Esophagus muscularis mucosa (tissue), 4 donors: ENCODE measurements at places on chromosomes 13 and 19. TPM values are rescaled to one million over a fixed set of nuclear protein-coding genes. Genes with fewer than 3 reads are reported as not detected.

GRCh38 chr13:68323124-68323523 lies 1093.0 kb upstream of the PCDH9 start:
- H3K36me3 ChIP-seq, result no peaks in the 10 kb centered on the region
- H3K4me3 ChIP-seq, result no peak overlapping the region
- H3K4me1 ChIP-seq, result no peaks in the 10 kb centered on the region
- DNase-seq, result no peak
- H3K27ac ChIP-seq, result no peak overlapping the region

VSTM2B gene
- total RNA-seq, result 0.33 TPM

PTH2 gene
- not detected for total RNA-seq

GRCh38 chr19:11291991-11292390 lies 4.0 kb upstream of the TSPAN16 start:
- H3K4me1 ChIP-seq, result peaks cover 25% of the 10 kb centered on the region
- no peak overlapping the region for H3K4me3 ChIP-seq
- H3K27ac ChIP-seq, result no peak overlapping the region
- H3K27me3 ChIP-seq, result no peaks in the 10 kb centered on the region
- H3K36me3 ChIP-seq, result no peaks in the 10 kb centered on the region

GRCh38 chr19:1610579-1610978 lies 5.3 kb upstream of the UQCR11 start:
- peaks cover 11% of the 10 kb centered on the region for H3K4me1 ChIP-seq
- peaks cover 59% of the 10 kb centered on the region for H3K36me3 ChIP-seq
- no peak overlapping the region for H3K4me3 ChIP-seq
- DNase-seq, result no peak
- no peaks in the 10 kb centered on the region for H3K27me3 ChIP-seq
